ENCODE measurements at places on chromosomes 13 and 19. TPM values are rescaled to one million over a fixed set of nuclear protein-coding genes. Genes with fewer than 3 reads are reported as not detected.

KIR3DL1 gene
- polyA plus RNA-seq, result not detected

NPAS1 gene
- 0.46 TPM for polyA plus RNA-seq

AP1M1 gene
- 20.2 TPM for polyA plus RNA-seq

ZNF382 gene
- 2.2 TPM for polyA plus RNA-seq

BEST2 gene
- not detected for polyA plus RNA-seq

LGI4 gene
- 17.9 TPM for polyA plus RNA-seq

FAM124A gene
- polyA plus RNA-seq, result 1.1 TPM

SMIM44 gene
- 0.92 TPM for polyA plus RNA-seq

All from pancreas (tissue), 10 donors.